Activated CD4-positive, alpha-beta T cell treated with anti-CD3 and anti-CD28 coated beads, Interleukin-2, amount 10 ng/mL, durations not matched to agents 7 days and 5 days (primary cell): ENCODE measurements at places on chromosomes 5 and 9. TPM values are rescaled to one million over a fixed set of nuclear protein-coding genes. Genes with fewer than 3 reads are reported as not detected.

LCN9 gene
- total RNA-seq = not detected

DNA sequence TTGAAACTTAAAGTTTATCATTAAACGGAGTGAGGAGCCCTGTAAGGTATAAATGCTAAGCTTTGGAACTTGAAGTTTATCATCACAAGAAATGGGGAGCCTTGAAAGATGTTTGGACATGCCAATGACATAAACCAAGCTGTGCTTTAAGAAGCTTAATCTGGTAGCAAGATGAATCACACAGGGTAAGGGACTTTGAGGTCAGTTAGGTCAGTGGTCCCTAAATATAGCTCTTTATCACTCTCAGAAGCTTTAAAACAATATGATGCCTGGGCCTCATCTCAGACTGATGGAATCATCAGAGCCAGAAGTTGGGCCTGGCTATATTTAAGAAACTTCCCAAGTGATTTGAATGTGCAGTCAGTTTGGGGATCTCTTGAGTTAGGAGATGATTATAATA lies 85.7 kb downstream of the TNC start:
- DNase-seq = no peak

GRCh38 chr5:117496801-117497200 lies 922.2 kb upstream of the SEMA6A start:
- DNase-seq = no peak

- DNase-seq = no peak
Observed at GRCh38 chr5:6680922-6681321, 32.3 kb upstream of the TENT4A start.

- no peak for DNase-seq
Observed at GRCh38 chr5:106142116-106142515, 1528.6 kb downstream of the EFNA5 start.
